Activated T-cell treated with anti-CD3 and anti-CD28 coated beads, Interleukin-2, amount 50 U/mL, for 4 hours (primary cell): ENCODE measurements at places on chromosomes 12 and 14.

GRCh38 chr14:79693935-79694334 lies 517.4 kb downstream of the DIO2 start:
- DNase-seq: no peak

DNA sequence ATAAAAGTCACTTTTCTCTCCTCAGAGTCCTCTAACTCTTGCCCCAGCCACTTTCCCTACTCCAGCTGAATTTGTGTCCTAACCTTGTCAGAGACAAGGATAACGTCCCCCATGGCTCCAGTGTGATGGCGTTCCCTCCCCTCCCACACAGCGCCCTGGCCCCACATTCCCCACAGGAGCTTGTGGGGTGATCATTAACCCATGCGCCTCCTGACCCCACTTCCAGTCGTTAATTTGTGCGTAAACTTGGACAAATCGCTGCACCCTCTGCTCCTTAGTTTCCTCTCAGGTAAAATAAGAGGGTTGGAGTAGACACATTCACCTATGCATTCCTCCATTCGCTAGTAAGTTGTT lies 22.9 kb upstream of the BCDIN3D start:
- no peak for DNase-seq

DNA sequence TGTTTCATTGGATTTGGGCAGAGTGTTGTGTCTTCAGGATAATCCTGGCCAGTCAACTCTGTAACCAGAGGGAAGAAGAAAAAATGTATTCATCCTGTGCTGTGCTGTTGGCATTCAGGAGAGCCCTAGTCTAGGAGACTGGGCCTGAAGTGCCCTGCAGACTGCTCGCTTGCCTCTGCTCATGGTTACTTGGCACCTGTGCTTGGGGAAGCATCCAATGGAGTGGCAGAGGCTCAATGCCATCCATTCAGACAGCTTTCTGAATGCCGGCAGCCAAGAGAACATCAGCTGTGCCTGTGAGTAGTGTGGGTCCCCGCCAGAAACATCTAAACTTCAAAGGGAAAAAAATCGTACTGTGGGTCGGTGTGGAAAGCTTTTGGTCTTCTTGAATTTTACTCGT lies 124.2 kb downstream of the SRGAP1 start:
- DNase-seq: no peak

DNA sequence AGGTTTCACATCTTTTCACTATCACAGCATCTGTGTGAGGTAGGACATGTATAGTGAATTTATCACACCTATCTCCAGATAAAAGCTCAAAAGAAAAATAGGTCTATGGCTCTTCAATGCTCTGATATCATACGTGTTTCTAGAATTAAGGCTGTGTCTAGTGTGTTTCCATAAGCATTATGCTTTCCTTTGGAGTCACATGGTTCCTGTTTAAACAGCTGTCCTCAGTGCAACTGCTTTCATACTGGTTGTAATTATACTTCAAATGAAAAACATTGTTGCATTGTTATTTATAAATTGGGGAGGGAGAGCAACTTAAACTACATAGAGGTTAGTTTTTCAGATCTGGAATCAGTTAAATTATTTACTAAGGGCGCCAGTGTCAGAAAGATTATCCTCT lies 151.6 kb downstream of the SYT1 start:
- DNase-seq: no peak
